Activated CD4-positive, alpha-beta T cell treated with anti-CD3 and anti-CD28 coated beads for 36 hours (primary cell): ENCODE measurements at places on chromosomes 11 and 22.

DNA sequence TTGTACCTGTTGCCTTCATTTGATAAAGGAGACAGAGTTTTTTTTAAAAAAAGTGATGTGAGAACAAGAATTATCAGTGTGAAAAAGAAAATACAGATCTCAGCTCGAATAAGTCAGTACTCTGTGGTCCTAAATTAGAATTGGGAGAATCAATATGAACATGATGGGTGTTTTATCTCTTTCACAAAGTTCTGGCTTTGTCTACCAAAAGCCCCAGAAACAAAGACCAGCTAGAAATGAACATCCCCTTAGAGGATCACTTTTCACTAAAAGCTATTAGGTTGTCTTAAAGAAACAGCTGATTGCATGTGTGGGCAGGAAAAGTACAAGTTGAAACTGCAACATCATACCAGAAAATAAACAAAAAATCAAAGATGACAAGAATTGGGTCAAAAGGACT, 8.4 kb upstream of the ST14 start:
- DNase-seq = no peak

GRCh38 chr11:31218847-31219246, 150.7 kb downstream of the DCDC1 start:
- no peak for DNase-seq

DNA sequence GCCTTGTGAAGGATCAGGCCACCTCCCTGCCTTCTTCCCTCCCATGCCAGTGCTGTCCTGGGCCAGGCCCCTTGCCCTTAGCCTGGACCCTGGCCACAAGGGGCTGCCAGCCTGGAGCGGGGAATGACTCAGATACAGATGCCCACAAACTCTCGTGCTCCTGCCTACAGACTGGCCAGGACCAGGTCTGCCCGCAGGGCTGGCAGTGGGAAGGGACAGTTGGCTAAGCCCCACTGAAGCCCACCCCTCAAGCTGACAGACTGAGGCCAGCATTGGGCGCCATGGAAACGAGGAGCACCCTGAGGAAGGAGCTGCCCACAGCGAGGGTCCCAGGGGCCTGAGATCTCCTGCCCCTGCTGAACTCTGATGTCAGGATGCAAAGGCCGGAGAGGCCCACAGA, 14.1 kb downstream of the SCUBE1 start:
- DNase-seq = no peak

DNA sequence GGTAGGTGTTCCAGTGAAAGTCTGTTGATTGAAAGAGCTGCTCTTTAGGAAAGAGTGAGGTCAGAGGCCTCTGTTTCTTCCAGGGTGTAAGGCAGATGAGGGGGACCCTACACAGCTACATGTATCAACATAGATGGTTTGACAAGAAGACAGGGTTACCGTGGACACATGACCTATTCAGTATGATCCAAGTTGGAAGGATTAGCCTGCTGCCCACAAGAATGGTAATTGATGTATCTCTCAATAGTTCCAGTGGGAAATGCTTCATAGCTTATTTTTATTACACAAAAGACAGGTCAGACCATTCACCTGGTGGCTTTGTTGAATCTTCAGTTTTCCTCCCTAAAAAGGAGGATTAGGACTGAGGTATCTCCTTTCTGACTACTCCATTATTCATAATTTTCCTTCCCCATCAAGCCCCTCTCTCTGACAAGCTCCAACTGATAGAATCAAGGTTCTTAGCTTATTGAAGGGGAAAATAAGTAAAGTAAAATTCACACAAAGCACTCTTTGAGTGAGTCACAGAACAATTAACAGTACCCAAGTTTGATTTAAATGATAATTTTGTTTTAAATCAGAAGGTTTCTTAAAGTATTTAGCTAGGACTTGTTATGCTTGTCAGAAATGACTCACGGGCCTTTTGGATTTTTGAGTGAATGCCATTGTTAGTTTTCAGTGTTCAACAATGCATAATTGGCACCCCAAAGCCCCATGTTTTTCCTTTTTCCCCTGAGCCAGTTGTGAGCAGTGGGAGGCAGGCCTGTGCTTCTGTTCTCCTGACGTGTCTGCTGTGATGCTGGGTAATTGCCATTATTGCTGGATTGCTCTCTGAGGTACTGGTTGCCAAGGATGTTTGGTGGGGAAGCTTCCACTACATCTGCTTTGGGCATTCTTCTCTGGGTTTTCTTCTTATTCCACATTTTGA, 373.2 kb downstream of the DDX10 start:
- no peak for DNase-seq

GRCh38 chr11:79617561-79617960, 176.7 kb upstream of the TENM4 start:
- no peak for DNase-seq

GRCh38 chr11:83219095-83219494, 25.6 kb downstream of the ANKRD42 start:
- no peak for DNase-seq

DNA sequence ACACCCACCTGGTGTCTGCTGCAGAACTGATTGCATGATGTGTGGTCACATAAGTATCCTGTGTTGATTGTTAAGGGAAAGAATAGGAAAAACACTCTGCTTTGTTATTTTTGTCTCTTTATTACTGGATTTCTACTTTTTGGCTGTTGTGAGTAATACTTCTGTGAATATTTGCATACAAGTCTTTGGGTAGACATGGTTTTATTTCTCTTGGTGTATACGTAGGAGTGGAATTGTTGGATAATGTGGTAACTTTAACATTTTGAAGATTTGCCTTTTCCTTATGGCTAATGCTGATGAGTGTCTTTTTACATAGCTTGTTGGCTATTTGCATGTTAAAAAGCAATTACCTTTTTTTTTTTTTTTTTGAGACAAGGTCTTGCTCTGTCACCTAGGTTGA, 13.1 kb downstream of the PPP6R3 start:
- no peak for DNase-seq

DNA sequence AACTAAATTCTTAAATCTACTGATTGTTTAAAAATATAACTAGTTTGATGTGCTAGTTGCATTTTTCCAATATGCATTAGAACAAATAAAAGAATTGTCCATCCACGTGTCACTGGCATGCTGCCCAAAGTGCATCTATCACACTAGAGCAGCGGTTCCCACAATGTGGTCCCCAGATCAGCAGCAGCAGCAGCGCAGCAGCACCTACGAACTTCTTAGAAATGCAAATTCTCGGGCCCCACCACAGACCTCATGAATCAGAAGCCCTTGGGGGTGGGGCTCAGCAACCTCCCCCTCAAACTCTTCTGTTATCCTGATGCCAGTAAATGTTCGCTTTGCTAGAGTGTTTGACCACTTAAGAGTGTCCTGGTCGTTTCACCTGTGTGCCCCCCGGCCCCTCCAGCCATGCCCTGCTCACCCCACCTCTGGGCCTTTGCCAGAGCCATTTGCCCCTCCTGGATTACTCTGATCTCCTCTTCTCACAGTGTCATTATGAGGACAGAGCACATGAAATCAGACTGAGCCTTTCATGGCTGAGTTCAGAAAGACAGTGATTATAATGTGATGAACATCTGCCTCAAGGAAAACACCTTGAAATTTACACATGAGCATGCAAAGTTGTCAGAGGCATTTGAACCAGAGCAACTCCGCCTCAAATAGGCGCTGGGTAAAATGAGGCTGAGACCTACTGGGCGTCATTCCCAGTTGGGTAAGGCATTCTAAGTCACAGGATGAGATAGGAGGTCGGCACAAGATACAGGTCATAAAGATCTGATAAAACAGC, 12.6 kb upstream of the VSIG10L2 start:
- DNase-seq = peak; percentile 27

GRCh38 chr11:83019888-83020579, 51.7 kb downstream of the RAB30 start:
- DNase-seq = no peak

- DNase-seq = no peak
These were observed 48.9 kb downstream of the BTG4 start for GRCh38 chr11:111463276-111463675.

DNA sequence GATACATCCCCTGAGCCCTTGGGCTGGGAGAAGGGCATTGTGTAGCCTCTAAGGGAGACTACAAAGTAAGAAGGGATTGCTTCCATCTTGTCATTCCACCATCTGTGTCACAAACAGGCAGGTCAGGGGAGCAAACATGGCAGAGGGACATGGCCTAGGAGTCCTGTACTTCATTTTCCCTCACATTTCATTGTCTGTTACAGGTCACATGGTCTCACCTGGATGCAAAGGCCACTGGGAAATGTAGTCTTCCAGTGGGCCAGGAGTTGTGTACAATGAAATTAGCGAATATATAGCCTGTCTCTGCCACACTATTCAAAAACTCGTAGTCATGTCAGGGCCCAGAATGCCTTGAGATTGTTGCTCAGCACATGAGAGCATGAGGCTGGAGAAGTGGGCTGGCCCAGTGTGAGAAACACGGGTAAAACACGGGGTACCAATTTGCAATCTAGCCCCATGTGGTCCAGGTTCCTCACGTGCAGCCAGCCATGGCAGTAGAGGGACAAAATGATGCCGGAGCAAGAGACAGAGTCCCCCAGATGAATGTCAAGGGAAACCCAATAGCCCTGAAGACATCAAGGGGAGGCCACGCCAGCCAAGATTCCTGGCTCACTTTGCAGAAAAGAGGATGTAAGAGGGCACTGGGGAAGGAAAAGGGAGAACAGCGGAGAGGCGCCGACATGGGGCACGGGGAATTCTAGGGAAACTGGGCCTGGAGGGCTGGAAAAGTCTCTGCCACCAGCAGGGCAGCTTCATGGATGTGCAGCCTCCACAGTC, 47.7 kb upstream of the EMID1 start:
- no peak for DNase-seq

DNA sequence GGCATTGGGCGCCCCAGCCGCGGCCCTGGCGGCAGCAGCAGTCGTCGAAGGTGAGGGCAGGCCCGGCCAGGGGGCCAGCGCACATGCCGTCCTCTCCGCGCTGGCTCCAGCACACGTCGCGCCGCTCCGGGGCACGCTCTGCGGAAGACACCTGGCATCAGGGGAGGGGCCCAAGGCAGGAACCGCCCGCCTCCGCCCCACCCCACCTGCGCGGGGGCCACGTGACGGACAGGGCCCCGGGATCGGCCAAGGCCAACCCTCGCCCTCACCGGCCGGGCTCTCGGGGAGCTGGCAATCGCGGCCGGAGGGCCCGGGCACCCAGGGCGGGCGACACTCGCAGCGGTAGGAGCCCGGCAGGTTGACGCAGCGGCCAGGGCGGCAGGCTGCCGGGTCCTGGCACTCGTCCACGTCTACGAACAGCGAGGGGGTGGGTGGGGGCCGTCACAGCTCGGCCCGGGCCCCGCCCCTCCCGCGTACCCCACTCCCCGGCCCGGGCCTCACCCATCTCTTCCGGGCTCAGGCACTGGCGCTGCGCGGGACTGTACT, 14.9 kb downstream of the SCYL1 start:
- DNase-seq = no peak

GRCh38 chr11:13238879-13239514, 38.6 kb upstream of the BMAL1 start:
- DNase-seq = peak; percentile 70

DNA sequence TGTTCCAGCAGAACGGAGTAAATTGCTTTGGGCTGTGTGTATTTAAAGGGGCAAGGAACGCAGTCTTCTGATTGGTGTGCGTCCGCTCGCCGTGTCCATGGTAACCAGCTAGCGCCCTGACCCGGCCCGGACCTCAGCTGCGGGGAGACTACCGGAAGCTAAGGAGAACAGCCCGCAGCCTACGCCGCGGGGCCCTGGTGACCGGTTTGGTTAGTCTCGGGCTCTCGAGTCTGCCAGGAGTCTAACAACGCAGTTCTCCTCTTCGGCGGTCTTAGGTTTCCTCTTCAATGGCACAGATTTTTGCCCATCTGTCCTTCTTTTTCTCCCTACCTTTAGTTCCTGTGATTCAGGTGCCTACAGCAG, 3.5 kb upstream of the OR56A3 start:
- DNase-seq = no peak

DNA sequence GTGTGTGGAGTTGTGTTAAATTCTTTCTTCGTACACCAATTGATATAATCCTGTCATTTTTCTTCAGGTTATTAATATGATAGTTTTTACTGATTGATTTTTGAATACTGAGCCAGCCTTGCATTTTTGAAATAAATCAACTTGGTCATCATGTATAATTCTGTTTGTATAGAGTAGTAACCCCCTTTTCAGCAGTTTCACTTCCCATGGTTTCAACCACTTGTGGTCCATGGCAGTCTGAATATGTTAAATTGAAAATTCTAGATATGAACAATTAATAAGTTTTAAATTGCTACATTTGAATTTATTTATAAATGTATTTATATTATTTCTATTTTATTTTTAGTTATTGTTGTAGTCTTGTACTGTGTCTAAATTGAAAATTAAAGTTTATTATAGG, 32.6 kb downstream of the MS4A6A start:
- no peak for DNase-seq

DNA sequence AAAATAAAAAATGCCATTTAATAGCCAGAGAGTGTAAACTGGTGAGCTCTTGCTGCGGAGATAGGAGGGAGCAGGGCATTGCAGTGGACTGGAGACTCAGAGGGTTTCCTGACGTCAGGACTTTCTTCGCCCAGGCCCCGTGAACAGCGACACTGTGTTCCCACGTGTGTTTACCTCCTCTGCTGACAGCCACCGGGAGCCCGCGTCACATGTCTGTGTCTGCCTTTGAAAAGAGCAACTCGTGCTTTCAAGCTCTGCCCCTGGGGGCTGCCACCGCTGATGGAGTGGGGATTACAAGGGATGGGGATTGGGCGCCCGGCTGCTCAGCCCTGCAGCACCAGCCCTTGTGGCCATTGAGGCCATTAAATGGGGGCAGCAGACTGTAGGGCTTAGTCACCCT, 3.3 kb downstream of the TANGO2 start:
- DNase-seq = no peak

DNA sequence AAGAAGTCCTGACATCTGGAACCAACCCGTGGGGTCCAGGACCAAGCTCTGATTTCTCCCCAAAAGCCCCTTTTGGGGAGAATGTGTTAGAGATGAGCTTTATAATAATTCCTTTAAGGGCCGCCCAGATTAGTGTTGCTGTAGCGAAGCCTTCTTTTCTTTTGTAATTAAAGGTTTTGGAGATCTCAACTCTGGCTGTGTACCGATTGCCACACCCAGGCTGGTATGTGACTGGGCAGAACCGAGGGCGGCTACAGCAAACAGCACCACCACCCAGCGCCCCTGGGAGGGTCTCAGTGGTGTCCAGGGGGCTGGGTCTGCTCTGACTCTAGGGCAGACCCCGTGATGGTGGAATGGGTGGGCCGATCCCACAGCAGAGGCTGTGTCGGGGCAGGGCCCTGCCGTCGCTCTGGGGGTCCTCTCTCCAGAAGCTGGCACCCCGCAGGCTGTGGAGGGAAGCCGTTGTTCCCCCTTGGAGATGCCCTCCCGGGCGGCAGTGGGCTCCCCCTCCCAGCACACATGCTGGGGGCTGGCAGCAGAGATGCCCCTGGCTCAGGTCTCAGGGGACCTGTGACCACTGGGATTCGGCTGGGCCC, 31.0 kb downstream of the TPCN2 start:
- no peak for DNase-seq
